Mesenchymal stem cell (in vitro differentiated cells and primary cell): ENCODE measurements at places on chromosomes 13 and 19.

GRCh38 chr13:58051396-58051795 is 419.9 kb downstream of the PCDH17 start:
- H3K27me3 ChIP-seq: no peaks in the 10 kb centered on the region
- H3K4me1 ChIP-seq: no peaks in the 10 kb centered on the region
- H3K4me3 ChIP-seq: no peak overlapping the region
- no peak for DNase-seq

DNA sequence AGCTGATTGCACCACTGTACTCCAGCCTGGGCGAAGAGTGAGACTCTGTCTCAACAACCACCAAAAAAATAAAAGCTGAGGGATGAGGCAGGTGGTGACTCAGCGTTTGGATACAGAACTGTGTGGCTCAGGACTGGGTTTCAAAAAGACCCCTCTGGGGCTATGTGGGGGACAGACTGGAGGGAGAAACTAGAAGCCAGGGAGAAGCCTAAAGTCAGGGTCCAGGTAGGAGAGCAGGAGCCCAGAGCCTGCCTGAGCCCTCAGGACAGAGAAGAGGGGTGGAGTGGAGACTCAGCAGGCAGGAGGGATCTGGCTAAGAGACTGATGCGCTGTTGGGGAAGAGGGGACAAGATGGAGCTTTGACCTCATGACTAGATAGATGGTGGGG is 1.8 kb upstream of the CD37 start:
- peaks cover 7% of the 10 kb centered on the region for H3K27me3 ChIP-seq
- H3K27ac ChIP-seq: peak overlapping the region; percentile 18
- peaks cover 12% of the 10 kb centered on the region for H3K4me1 ChIP-seq
- H3K4me3 ChIP-seq: no peak overlapping the region
- peak; percentile 35 for DNase-seq

GRCh38 chr19:7992575-7992974 is 12.9 kb downstream of the ELAVL1 start:
- no peak for DNase-seq
- H3K4me1 ChIP-seq: peaks cover 24% of the 10 kb centered on the region
- H3K27ac ChIP-seq: no peak overlapping the region
- H3K36me3 ChIP-seq: peaks cover 47% of the 10 kb centered on the region

- H3K4me3 ChIP-seq: no peak overlapping the region
- H3K27ac ChIP-seq: no peak overlapping the region
- peaks cover 13% of the 10 kb centered on the region for H3K4me1 ChIP-seq
- H3K27me3 ChIP-seq: peaks cover 33% of the 10 kb centered on the region
These were observed 6.8 kb upstream of the RGL3 start for GRCh38 chr19:11425719-11426457.

GRCh38 chr19:16078759-16079707 is 2.7 kb downstream of the TPM4 start:
- peaks cover 52% of the 10 kb centered on the region for H3K36me3 ChIP-seq
- H3K4me3 ChIP-seq: no peak overlapping the region
- DNase-seq: peak; percentile 95
- H3K27me3 ChIP-seq: no peaks in the 10 kb centered on the region
